ENCODE measurements at places on chromosomes 2 and 18.
A peak's percentile ranks its signal among the peaks of the same experiment; 100 is the strongest.

- no peak for DNase-seq
Observed at GRCh38 chr2:231632559-231633142, 40.0 kb downstream of the TEX44 start.

DNA sequence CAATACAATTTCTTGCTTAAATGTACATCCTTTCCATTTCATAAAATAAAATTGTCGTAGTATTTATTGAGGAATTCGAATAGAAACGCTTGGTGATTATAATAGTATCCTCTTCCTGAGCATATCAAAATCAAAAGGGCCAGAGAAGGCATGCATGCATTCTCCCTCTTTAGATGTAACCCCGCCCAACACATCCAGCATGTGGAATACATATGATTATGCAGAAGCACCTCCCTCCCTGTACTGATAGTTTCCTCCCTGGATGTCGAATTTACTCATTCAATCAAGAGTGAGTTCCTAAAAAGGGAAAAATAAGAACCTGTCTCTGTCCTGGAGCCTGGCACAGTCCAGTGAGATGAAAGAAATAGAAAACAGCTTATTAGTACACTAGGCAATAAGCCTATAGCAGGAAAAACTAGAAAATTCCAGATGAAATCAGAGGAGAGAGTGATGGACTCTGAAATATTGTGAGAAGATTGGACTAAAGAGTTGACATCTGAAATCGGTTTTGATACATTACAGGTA, 262.9 kb downstream of the RDH14 start:
- DNase-seq = no peak

DNA sequence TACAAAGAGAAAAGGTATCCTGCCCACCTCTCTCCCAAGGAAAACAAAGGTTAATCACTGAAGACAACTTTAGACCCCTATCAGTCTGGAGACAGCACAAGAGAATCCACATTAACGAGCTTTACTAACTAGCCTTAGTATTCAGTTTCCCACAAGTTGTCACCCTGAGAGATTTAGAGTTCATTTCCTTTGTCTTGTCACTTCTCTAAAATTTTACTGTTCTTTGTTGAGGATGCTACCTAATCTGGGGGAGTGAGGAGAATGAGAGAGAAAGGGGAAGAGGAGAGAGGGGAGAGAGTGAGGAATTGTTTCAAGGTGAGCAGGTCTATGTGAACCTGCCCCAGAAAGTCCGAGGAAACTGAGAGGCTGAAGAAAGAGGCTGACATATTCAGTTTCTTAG, 28.4 kb downstream of the C2orf76 start:
- no peak for DNase-seq

DNA sequence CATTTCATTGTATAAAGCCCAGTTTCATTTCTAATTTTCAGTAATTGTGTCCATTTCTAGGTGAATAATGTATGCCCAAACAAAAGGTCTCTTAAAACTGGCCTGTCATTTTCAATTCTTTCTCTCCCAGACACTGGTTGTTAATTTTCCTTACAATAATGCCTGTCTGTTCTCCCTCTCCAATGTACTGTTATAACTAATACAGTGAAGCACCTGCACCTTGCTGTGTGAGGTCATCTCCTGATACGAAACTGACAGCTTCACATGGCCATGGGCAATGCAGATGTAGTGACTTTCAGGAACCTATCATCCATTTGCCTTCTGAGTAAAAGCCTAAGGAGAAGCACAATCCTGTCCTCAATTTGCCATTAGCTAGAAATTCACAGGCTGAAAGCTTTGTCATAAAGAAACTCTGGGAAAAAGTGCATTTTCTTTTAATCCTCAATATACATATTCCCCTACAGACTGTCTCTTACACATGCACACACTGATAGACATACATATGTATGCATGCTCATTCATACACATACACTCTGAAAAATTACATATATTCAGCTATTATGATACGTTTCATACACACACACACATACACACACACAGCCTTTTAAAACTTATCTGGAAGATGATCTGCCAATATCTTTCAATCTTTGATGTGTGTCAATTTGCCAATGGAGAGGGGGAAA, 1030.3 kb downstream of the TDRD15 start:
- no peak for DNase-seq

DNA sequence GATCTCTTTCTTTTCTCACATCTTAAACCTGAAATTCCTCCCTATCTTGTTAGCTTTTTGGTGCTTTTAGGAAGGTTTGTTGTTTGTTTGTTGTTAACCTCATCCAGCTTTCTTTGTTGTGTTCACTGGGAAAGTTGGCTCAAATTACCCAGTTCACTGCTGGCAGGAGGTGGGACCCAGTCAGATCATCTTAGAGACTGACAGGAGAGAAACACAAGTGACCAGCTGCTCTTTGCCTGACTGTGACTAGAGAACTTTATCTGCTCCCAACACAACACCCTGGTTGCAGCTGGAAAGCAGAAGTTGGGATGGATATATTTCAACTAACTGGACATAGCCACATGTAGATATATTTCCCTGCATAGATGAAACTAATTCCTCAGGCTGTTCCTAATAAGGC, 10.0 kb downstream of the MAPK4 start:
- DNase-seq = no peak

DNA sequence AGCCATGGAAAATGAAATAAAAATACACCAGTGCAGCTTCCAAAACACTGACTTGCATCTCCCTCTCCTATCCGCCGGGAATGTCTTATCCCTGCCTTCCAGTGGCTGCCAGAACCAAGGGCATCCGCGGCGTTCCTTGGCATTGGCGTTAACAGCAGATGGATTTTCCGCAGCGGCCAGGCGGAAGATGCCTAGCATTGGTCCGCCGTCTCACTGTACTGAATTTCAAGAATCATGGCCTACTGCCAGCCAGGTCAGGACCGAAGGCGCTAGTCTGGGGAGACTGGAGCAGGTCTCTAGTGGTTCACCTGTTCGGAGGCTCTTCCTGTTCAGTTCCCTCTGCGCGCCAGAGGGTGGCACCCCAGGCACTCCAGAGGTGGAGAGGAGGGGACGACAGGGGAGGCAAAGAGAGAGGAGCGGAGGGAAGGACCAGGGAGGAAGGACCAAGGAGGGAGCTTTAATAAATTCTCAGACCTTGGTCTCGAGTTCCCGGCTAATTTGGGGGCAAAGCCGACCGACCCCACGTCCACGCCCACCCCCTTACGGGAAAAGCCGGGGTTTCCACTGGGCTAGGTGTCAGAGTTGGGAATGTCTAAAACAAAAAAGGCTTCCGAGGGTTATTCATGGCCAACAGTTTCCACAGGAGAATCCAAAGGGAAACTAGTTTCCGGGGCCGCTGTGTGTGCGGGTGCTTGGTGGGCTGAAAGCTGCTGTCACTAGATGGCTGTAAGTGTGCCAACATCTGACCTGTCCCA, 3.7 kb upstream of the BCL2L11 start:
- DNase-seq = peak; percentile 38

GRCh38 chr2:62119311-62119974, 76.5 kb upstream of the B3GNT2 start:
- DNase-seq = no peak

DNA sequence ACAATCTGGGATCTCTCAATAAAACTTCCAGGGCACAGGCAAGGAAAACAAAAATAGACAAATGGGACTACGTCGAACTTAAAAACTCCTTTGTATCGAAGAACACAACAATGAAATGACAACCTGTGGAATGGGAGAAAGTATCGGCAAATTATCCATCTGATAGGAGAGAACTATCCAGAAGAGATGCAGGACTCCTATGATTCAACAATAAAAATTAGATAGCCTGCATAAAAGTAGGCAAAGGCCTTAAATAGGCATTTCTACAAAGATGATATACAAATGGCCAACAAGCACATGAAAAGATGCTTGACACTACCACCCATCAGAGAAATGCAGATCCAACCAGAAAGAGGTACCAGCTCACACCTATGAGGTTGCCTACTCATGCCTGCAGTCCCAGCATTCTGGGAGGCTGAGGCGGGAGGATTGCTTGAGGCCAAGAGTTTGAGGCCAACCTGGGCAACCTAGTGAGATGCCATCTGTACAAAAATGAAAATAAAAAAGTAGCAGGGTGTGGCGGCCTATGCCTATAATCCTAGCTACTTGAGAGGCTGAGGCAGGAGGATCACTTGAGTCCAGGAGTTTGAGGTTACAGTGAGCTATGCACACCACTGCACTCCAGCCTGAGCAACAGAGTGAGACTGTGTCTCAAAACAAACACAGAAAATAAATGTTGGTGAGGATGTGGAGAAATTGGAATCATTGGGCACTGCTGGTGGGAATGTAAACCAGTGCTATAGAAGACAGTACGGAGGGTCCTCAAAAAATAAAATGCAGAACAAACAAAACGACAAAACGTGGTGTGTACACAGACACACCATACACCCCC, 21.6 kb downstream of the TWIST2 start:
- no peak for DNase-seq

GRCh38 chr2:173999272-173999671, 34.1 kb upstream of the SP3 start:
- no peak for DNase-seq

GRCh38 chr2:32849456-32850194, 97.1 kb upstream of the LTBP1 start:
- no peak for DNase-seq

- DNase-seq = no peak
Observed at GRCh38 chr2:44004735-44005602, 9.2 kb upstream of the LRPPRC start.

DNA sequence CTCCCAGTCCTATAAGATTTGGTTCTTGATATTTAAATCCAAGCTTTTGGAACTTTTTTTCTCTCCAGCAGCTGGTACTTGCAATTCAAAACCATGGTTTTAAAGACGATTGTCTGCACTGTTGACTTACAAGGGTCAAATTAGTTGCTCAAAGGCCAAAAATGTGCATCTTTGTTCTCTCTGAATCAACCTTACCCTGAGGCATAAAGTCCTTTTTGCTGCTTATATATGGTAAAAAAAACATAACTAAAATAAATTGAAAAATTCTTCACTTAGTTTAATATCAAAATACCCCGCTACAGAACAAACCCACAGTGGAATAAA, 592.7 kb downstream of the XIRP2 start:
- DNase-seq = no peak

DNA sequence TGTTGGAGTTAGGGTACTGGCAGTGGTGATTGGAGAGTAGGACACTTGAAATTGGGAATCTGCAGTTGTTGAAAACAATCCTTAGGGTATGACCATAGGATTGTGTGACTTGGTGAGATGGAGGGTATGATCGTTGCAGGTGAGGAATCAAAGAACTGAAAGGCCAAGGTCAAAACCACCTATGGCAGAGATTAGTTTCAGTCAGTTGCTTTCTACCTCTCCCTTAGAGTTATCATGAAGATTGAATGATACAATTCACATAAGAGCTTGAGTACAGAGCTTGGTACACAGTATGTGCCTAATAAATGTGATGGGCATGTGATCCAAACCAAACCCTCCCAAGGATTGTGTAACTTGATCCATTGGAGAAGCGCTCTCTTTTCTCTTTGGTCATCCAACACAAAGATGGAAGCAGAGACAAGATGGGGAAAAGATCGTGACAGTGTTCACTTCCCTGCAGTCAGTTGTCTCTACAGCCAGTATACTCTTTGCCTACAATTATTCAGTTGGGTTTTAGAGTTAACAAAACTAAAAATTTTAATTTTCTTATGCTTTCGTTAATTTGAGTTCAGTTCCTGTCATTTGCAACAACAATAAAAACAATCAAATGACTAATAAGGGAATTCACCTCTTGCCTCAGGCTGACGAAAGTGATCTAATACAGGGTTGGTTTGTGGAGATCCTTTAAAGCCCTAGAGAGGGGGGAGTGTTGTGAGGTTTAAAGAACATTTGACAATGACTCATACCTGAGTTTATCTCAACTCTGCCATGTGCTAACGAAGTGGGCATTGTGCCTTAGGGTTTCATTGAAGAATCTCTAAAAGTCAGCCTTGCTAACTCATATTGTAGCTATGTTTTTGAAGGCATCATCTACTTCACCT, 14.8 kb upstream of the SMAD2 start:
- no peak for DNase-seq

GRCh38 chr18:10682368-10682714, 156.5 kb downstream of the NAPG start:
- no peak for DNase-seq

DNA sequence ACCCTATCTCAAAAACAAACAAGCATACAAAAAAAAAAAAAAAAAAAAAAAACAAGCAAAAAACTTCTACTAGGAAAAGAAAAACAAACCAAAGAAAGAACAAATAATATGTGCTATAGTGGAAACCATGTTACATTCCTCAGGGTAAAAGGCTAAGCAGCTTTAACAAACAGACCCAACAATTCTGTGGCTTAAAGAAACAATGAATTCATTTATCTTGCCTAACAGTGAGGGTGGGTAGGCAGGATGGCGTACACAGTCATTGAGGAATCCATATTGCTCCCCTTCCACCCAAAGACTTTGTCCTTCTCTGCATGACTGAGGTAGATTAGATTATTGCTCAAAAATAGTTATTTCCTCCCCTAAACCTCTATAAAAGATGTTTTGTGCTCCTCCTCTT, 63.1 kb upstream of the ITGA6 start:
- no peak for DNase-seq

DNA sequence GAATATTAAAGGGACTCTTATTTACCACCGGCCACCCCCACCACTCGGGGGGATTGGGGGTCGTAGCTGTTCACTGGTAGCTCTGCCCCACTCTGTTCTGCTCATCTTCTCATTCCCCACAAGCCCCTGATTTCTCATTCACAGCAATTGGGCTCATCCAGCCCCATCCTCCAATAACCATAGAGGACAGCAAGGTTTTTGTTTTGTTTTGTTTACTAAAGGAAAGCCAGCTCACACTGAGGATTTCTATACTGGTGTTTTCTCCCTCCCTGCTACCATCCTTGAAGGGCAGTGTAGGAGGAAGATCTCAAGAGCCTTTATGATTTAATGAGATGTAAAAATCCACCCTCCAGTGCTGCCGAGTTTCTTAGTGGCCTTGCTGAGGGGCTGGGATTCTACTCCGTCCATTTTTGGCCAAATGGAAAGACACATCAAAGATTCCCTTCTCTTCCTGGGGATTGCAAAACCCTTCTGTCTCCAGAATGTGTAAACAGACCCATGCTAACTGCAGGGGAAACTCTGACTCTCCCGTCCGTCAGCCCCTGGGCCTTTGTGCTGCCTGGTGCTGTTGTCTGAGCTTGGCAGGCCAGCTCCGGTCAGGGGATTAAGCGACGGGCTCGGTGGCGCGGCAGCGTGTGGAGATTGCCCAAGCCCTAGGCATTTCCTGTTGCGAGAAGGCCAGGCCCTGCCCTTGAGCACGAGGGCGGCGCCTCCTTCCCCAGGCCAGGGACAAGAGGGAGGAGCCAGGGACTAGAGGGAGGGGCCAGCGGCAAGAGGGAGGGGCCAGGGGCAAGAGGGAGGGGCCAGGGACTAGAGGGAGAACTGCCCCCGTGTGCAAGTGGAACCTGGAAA, 165.0 kb downstream of the ANTXR1 start:
- DNase-seq = no peak

- DNase-seq = no peak
Observed at GRCh38 chr2:177474998-177475397, 82.4 kb downstream of the AGPS start.

GRCh38 chr18:79578396-79579260, 101.0 kb upstream of the CTDP1 start:
- DNase-seq = no peak

Measured in stimulated activated CD8-positive, alpha-beta memory T cell treated with anti-CD3 and anti-CD28 coated beads, Interleukin-15, amount 100 ng/mL, for 1 hour (primary cell).